Fibroblast of the aortic adventitia (primary cell): ENCODE measurements at places on chromosomes 5 and 9. TPM values are rescaled to one million over a fixed set of nuclear protein-coding genes. Genes with fewer than 3 reads are reported as not detected.

GRCh38 chr9:125255781-125256391 lies 5.7 kb upstream of the GAPVD1 start:
- DNase-seq = no peak

DNA sequence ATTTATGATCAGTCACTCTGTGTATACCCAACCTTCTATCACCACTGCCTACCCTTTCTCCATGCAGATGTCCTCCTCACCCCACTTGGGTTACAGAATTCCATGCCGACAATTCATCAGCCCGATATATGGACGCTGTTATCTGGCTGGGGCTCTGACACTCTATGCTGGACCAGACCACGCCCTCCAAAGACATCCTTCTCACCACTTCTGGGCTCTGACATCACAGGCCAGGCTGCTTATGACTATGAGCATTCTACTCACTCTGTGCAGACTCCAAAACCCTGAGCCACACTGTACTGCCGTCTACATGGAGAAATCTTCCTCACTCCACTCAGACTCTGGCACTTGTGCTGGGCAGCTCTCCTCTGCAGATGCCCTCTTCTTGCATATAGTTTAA lies 7.6 kb upstream of the AK3 start:
- DNase-seq = peak; percentile 13

DNA sequence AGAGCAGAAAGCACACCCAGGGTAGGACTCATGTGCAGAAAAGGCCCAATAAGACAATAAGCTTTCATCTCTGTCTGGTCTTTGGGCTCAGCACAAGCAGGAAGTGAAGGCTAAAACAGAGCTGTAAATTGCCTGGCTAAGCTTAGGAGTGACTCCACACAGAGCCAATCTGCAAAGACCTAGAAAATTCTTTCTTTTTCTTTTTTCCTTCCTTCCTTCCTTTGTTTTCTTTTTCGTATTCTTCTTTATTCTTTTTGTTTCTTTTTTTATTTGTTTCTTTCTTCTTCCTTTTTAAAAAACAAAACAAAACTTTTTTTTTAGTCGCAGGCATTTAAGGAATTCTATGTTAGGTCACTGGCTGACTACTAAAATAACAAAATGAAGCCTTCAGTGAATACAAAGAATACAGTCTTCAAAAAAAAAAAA lies 12.2 kb downstream of the SLC35A4 start:
- DNase-seq = peak; percentile 31

The QRFP gene
- not detected in 2 replicates for total RNA-seq

The SAPCD2 gene
- total RNA-seq = 0.41 and 1.5 TPM in 2 replicates

The CCDC69 gene
- total RNA-seq = 1.5 and 2.8 TPM in 2 replicates

- DNase-seq = peak; percentile 22
Observed at GRCh38 chr5:926417-927171, 33.9 kb downstream of the TRIP13 start.

GRCh38 chr9:13554626-13555025 lies 275.1 kb upstream of the MPDZ start:
- DNase-seq = no peak

The SGCD gene
- total RNA-seq = 7.9 and 11.7 TPM in 2 replicates

DNA sequence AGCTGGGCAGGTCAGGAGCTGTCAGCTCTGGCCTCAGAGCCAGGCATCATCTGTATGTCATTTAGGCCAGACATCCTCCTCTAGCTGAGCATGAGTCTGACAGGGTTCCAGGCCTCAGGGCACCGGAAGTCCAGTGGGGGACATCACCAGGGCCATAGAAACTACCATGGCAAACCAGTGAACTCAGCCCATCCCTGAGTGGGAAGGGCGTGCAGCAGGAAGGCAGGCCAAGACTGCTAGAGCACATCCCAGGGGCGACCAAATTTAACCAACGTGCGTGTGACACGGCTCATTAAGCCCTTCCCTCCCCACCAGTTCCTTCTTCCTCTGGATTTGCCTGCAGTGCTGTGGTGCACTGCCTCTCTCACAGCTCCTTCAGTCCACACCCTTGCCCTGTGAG lies 75.9 kb downstream of the COL27A1 start:
- DNase-seq = no peak

- DNase-seq = no peak
Observed at GRCh38 chr5:68452286-68452685, 236.7 kb downstream of the PIK3R1 start.

GRCh38 chr5:61409568-61409967 lies 77.5 kb downstream of the ZSWIM6 start:
- peak; percentile 92 for DNase-seq

- DNase-seq = no peak
Observed at GRCh38 chr9:91085517-91086291, 276.0 kb downstream of the AUH start.

DNA sequence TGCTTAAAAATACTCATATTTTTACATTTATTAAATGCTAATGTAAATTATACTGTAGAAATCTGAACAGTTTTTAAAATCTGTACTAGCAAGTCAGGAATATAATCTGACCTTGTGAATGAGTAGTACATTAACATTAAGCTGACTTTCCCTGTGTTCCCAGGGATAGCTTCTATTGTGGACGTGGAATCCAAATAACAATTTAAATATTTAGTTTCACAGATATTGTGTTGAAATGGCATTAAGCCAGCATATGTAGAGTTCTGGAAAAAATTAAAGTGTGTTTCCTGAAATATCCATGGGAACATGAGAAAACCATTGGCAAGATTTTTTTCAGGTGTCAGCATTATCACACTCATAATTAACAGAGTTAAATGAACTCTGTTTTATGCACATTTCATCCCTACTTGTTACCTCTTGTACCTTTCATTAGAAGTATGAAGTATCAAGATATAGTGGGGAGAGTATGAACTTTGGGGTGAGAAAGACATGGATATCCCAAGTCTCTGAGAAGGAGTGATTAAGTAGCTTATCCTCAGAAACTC lies 5.7 kb downstream of the RABGAP1 start:
- no peak for DNase-seq

GRCh38 chr9:12740845-12741244 lies 34.0 kb upstream of the LURAP1L start:
- no peak for DNase-seq

GRCh38 chr5:64594601-64595000 lies 88.8 kb downstream of the RGS7BP start:
- DNase-seq = no peak

GRCh38 chr5:161150441-161150988 lies 298.5 kb upstream of the ATP10B start:
- DNase-seq = no peak

- DNase-seq = no peak
Observed at GRCh38 chr5:41770799-41771198, 99.4 kb downstream of the OXCT1 start.

GRCh38 chr5:172110921-172111851 lies 76.8 kb downstream of the STK10 start:
- peak; percentile 74 for DNase-seq

GRCh38 chr9:89878687-89879086 lies 273.9 kb downstream of the GADD45G start:
- DNase-seq = no peak

- no peak for DNase-seq
Observed at GRCh38 chr5:50984640-50985039, 318.2 kb downstream of the PARP8 start.

DNA sequence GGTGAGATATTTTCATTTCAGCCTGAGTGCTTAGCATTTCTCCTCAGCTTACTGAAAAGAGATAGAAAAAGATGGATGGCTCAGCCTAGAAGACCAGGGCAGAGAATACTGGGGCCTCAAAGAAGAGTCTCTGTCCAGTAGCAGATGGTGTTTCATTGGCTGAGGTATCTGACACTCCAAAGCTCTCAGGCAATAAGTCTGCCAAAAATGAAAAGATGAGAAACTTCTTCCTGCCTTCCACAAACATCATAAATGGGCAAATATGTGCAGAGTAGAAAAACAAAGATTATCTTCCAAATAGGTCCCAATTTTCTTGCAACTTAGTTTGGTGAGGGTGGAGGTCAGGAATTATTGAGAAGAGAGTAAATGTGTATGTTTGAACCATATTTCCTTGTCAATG lies 87.4 kb upstream of the ICE1 start:
- DNase-seq = peak; percentile 22

The TMEM245 gene
- total RNA-seq = 51.2 and 88.9 TPM in 2 replicates

DNA sequence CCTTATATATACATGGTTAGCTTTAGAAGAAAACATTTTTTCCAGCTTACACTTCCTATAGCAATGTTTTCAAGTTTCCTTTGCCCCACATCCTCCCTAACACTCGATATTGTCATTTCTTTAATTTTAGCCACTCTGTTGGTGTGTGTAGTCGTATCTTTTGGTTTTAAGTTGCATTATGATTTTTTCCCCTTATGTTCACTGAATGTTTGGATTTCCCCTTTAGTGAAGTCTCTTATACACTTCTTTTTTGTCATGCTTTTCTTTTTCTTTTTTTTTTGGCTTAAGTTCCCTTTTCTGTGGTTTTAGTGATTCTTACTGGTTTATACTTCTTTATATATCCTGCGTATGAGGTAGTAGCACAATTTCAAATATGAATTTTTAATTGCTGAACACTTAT lies 58.8 kb downstream of the KDM4C start:
- no peak for DNase-seq

The EDIL3 gene
- 48.1 and 248 TPM in 2 replicates for total RNA-seq

The OCLN gene
- total RNA-seq = 1.1 and 3.0 TPM in 2 replicates

- peak; percentile 66 for DNase-seq
Observed at GRCh38 chr5:149210225-149210624, 61.4 kb upstream of the AFAP1L1 start.

The HTR4 gene
- total RNA-seq = 0.18 TPM in 1 of 2 replicates, not detected in the other

DNA sequence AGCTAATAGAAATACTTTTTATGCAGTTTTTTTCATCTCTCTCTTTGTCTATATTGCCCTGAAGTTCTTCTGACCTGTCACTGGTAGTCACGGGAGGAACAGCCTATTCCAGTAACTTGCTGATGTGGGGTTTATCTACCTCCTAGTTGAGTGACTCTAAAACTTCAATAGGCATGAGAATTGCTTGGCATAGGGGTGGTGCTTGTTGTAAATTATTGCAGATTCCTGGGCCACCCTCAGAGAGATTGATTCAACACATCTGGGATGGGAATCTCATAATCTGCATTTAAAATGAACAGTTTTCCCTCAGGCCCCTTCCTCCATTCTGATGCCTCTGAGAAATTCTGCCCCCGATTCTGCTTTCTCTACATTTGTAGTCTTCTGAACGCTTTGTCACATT lies 184.4 kb downstream of the ARHGEF28 start:
- no peak for DNase-seq

DNA sequence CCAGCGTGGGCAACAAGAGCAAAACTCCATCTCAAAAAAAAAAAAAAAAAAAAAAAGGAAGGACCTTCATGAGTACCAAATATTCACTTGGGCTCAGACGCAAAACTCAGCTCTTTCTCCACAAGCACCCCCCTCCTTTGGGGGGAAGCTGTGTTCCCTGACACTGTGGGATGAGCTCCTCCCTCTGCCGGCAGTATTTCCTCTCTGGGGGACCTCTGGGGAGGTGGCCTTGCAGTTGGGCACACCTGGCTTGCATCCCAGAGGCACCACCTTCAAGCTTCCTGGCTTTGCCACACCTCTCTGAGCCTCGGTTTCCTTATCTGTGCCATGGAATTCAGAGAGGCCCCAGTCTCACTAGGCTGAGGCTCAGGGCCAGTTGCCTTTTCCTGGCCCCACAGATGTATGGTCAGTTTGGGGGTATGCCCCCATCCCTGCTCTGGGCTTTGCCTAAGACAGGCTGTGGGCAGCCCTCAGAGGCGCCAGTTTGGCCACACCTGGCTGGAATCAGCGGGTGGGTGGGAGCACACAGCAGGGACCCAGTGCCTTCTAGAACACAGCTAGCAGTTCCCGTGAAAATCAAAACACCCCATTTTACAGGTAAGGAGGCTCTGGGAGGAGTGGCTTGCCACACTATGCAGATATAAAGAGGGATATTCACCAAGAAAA lies 157.5 kb upstream of the IER5L start:
- DNase-seq = no peak

DNA sequence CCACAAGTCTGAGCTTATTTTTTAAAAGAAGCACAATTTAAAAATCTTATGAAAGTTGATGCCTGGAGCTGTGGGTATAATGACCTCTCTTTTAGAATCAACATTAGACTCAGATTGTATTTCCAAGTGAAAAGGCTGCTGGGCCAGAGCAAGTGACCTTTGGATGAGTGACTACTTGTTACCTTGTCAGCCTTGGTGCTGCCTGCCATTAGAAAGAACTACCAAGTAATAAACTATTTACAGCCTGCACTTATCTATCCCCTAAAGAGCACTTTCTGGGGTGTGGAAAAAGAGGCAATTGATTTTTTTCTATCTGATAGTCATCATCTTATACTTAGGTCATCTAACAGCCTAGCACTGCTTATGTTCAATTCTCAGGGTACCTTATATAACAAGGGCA lies 134.9 kb upstream of the FBXL17 start:
- DNase-seq = no peak
